COR-L47 (cell line): ENCODE measurements at places on chromosomes 1 and 21.
A peak's percentile ranks its signal among the peaks of the same experiment; 100 is the strongest.

DNA sequence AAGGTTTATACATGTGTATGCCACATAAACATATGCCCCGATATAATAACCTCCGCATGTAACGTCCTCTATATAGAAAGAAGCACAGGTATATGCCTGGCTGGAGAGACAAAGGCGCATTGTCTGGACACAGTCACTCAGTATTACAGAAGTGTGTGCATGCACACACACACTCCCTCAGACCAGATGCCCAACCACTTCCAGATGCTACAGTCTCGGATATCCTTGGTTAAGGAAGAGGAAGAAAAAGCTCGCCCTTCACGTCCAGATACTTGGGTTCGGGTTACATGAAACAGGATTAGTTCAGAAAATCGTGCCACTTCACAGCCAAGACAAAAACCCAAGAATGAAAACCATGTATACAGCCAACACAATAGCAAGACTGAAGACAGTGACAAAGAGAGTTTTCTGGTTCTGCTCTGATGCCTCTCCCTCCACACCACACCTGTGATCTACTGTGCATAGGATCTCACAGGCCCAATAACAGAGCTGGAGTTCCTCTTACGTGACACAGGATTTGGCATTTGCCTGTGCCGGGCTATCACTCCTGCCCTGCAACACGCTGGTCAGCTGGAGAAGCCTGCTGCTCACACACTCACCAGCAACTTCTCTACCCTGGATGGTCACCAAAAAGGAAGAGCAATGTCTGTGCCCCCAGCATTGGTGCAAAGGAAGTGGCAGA, 75.0 kb downstream of the SSBP3 start:
- DNase-seq: no peak

DNA sequence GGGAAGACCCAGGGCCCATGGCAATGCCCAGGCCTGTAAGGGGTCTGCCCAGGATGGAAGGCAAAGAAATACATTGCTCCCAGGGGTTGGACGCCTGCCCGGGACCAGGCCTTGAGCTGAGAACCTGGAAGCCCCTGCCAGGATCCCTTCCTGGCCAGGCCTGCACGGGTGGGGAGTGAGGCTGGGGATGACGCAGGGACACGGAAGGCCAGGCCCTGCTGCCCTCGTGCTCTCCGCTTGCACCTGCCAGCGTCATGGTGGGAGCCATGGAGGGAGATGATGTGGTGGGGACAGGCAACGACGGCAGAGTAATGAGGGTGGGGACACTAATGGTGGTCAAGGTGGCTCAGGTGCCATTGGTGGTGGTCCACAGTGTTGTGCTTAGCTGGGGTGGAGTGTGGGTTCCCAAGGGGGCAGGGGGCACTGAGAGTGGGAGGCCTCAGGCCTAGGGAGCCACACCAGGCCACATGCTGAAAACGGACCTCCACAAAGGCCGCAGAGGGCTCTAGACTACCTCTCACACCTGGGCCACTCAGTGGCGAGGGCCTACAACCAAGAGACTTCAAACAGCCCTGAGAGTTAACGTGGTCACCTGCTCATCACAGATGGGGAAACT, 4.3 kb downstream of the HES3 start:
- no peak for DNase-seq

DNA sequence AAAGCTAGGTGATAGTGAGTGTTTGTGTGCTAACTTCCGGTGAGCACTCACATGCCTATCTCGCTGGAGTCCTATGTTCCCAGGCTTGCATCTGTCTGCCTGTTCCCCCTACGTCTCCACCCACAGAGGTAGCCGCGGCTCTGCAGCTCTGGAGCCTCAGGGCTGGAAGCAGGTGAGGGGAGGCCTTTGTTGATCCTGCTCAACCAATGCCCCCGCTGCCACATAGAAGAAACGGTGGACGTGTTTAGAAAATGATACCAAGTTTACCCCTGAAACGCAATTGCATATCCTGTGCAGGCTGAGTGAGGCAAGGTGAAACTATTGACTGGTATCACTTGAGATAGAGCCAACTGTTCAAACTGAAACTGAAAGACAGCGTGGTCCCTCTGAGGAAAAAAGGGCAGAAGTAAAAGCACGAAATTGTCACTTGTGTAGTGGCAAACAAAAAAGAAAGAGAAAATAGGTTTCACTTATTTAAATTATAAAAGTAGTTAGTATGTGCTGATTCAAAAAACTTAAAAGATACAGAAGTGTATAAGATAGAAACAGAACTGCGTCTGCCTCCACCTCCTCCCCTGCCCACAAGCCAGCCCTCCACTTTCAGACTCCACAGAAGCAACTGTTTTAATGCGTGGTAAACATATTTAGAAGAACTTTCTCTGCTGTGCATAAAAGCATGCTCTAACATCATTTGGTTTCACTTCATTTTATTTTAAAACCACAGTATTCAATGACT, 38.6 kb upstream of the ETS2 start:
- DNase-seq: peak; percentile 55

DNA sequence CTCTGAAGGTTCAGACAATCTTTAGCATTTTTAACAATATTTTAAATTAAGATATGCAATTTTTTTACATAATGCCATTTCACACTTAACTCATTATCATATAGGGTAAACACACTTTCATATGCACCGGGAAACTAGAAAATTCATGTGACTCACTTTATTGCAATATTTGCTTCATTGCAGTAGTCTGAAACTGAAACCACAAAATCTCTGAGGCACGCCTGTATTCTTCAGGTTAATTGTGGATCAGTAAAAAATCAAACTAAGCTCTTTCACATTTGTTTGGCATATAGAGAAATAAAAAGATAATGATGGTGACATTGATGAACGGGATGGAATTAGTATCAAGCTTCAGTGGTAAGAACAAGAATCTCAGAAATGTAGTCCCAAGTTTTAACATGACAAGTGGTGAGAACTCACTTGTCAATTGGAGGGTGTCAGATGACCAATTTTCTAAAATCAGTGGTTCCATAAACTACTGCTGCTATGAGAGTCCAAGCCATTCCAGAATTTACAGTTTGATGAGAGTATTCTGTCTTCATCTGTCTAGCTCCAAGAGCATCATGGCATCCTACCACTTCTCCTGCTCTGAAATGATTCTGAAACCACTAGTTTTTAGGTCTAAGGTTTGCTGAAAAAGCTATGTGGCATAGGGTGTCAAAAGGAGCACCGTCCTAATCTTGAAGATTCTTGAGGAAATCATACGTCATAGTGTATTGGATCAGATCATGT, 281.0 kb downstream of the PTPRC start:
- DNase-seq: no peak

DNA sequence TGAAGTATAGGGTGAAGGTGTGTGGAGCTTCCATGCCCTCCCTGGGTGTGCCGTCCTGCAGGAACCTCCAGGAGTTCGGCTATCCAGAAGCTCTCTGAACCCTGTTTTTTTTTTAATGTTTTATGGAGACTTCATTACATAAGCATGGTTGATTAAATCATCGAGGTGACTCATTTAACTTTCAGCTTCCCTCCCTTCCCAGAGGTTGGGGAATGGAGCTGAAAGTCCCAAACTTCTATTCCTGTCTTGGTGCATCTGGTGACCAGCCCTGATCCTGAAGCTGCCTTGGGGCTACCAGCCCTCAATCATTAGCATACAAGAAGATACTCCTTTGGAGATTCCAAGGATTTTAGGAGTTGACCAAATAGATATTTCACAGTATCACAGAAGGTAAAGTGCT, 9.5 kb downstream of the RRP15 start:
- no peak for DNase-seq

- peak; percentile 10 for DNase-seq
These were observed at the start of gene FBLIM1 for GRCh38 chr1:15758343-15758931. TSS of gene FBLIM1 (plus strand) at chr1:15758795. CDS start at chr1:15764984, 6,189 bp downstream.

DNA sequence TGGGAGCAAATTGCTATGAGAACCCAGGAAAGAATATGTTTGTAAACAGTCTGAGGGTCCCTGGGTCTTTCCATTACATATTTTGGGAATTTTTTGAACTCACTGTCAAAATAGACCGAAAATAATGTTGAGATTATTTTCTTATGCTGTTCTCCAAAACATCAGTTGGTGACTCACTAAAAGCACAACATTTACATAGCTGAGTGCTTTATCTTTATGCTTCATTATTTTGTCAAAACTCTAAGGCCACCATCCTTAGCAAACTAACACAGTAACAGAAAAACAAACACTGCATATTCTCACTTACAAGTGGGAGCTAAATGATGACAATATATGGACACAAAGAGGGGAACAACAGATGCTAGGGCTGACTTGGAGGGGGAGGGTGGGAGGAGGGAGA, 459.3 kb downstream of the ADGRL2 start:
- no peak for DNase-seq

DNA sequence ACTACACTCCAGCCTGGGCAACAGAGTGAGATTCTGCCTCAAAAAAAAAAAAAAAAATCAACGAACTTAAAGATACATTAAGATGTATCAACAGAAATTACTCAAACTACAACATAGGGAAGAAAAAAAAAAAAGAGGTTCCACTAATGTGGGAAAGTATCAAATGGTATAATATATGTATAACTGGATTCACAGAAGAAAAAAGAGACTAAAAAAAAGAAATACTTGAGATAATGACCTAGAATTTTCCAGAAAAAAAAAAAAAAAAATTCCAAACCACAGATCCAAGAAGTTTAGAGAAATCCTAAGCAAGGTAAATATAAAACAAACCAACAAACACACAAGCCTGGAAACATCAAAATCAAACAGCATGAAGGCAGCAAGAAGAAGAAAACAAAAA, 45.5 kb downstream of the EIF4G3 start:
- no peak for DNase-seq

DNA sequence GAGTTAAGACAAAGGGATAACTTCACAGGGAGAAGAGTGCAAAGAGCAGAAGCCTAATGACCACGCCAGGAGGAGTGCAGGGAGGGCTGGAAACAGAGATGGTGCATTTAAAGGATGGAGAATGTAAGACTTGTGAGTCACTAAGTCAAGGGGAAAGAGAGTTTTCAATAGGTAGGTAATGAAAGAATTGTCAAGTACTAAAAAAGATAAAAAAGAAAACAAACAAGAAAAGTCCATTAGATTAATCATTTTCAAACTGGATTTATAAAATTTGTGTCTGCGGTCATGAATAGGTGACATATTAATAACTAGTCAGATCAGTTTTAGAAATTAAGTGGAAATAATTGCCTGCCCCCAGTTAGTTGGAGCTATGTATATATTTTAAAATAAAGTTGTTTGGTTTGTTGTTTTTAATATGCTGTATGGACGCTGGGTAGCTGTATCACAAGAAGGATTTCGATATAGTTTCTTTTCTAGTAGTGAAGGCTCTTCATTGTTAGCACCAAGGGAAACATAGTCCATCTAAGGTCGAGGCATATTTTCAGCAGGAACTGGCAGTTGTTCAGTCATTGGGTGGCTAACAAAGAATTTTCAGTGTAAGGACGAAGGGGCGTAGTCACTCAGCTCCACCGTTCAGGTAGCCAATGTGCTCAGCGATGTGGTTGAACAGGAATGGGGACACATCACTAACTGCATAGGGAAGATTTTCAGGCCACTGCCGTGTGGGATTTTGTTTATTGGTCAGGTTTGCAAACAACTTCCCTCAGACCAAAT, 203.0 kb downstream of the TGFB2 start:
- DNase-seq: no peak

GRCh38 chr1:12168451-12169160, 1.8 kb downstream of the TNFRSF1B start:
- no peak for DNase-seq

GRCh38 chr1:41534181-41535076, 49.9 kb upstream of the EDN2 start:
- DNase-seq: no peak

- DNase-seq: no peak
These were observed 29.0 kb downstream of the VWA5B1 start for GRCh38 chr1:20319456-20320220.

DNA sequence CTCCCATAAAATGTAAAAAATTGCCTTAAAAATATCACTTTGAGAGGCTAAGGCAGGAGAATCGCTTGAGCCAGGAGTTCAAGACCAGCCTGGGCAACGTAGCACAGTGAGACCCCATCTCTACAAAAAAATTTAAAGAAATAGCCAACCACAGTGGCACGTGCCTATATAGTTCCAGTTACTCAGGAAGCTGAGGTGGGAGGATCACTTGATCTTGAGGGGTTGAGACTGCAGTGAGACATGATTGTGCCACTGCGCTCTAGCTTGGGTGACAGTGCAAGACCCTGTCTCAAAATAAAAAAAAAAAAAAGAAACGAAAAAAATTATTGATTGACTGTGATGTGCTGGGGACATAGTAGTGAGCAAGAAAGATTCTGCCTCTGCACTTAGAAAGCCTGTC, 38.4 kb downstream of the PKN2 start:
- no peak for DNase-seq

DNA sequence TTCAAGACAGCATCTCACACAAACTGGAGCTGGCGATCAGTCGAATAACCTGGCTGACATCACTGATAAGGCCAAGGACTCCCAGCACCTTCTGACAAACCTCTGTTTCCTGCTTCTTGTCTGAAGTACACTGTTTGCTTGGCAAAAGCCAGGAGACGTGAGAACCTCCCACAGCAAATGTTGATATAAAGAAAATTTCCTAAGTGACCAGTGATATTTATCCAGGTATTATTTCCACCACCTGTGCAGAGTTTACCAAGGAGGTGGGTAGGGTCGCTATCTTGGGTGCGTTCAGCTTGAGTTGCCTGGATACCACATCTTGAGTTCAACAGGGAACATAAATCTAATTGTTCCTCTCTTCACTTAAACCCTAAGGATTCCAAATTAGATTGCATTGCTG, 72.9 kb downstream of the SETD4 start:
- no peak for DNase-seq

- peak; percentile 12 for DNase-seq
These were observed 112.0 kb downstream of the LRRC40 start for GRCh38 chr1:70093250-70093975.

- no peak for DNase-seq
These were observed 26.6 kb downstream of the DHRS3 start for GRCh38 chr1:12591267-12591938.

GRCh38 chr21:39518055-39518846, 66.5 kb downstream of the SH3BGR start:
- DNase-seq: peak; percentile 87

GRCh38 chr1:147628441-147628840, 41.9 kb downstream of the ACP6 start:
- DNase-seq: no peak

DNA sequence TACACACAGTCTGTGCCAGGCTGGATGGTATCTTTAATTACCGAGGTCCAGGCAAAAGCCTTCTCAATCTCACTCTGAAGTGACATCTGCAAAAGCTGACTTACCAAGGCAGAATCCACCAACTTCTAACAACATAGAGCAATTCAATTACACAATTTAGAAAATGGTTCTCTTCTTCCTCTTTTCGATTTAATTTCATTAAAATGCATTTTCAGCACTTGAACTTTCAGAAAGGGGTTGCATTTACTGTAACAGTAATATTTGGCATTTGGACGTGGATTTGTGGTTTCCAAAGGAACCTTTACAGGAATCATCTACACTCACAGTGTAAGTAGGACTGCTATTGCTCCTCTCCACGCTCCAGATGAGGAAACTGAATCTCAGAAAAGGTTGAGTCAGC, 53.3 kb downstream of the ERO1B start:
- DNase-seq: no peak

GRCh38 chr1:242178924-242179708, 180.2 kb upstream of the MAP1LC3C start:
- peak; percentile 64 for DNase-seq
